ENCODE measurements at places on chromosomes 7 and 10.

- no peak overlapping the region for H3K4me3 ChIP-seq
- H3K27ac ChIP-seq: no peak overlapping the region
- no peaks in the 10 kb centered on the region for H3K4me1 ChIP-seq
- H3K27me3 ChIP-seq: peaks cover 3% of the 10 kb centered on the region
- no peaks in the 10 kb centered on the region for H3K36me3 ChIP-seq
- DNase-seq: no peak
Measured at GRCh38 chr7:121871188-121871587, 1.8 kb upstream of the PTPRZ1 start.

DNA sequence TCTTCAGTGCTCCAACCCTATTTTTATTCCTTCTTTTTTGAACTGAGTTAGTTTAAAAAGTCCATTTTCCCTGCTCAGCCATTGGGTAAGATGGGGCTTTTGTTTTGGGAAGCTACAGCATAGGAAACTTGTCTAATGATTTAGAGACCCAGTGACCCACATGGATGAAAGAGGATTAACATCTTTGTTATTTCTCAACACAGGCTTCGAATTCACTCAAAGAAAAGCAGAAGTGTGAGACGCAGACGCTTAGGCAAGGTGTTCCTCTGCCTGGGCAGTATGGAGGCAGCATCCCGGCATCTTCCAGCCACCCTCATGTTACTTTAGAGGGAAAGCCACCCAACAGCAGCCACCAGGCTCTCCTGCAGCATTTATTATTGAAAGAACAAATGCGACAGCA lies 152.0 kb downstream of the HDAC9 start:
- no peak overlapping the region for H3K27ac ChIP-seq
- no peak overlapping the region for H3K4me3 ChIP-seq
- no peak for DNase-seq
- no peaks in the 10 kb centered on the region for H3K36me3 ChIP-seq
- no peaks in the 10 kb centered on the region for H3K4me1 ChIP-seq

GRCh38 chr7:69365651-69366192 lies 232.6 kb upstream of the AUTS2 start:
- no peaks in the 10 kb centered on the region for H3K36me3 ChIP-seq
- H3K27ac ChIP-seq: no peak overlapping the region
- H3K4me3 ChIP-seq: no peak overlapping the region
- no peaks in the 10 kb centered on the region for H3K27me3 ChIP-seq
- DNase-seq: no peak

DNA sequence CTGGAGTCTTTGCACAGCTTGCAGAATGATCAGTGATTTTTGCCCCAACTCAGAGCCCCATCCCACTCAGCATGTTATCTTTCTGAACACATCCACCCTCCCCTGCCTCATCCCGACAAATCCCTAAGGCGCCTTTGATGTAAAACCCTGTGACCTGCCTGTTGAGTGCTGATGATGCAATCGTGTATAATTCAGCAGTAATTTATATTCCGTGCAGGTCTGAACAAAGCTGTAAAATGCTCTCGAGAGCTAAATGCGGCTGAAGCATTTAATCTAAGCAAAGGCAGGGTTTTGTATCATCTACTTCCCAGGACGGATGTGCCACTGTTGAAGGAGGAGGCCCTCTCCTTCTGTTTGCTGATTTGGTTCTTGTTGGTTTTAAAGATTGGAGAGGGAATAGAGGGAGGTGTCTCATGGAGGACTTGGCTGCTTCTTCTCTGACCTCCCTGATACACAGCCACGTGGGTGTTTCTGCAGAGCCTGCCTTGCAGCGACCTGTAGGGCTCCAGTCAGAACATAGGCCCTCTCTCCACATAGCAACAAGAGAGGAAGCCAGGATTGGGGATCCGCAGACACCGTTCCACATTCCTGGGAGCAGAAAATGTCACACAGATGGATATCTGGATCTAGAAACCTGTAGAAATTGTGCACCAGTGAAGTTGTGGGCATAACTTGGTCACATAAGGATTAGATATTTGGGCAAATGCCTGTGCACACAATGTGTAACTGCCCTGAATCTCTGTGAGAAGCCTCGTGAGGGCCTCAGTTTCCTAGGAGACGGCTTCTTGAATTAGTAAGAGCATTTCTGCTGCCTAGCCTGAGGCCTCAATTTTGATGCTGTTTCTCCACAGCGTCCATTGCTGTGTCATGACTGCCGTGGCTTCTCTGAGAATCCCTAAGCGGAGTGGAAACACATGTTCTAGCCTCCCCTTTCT lies 90.2 kb upstream of the AGK start:
- H3K27ac ChIP-seq: no peak overlapping the region
- no peak overlapping the region for H3K4me3 ChIP-seq
- no peaks in the 10 kb centered on the region for H3K27me3 ChIP-seq
- no peaks in the 10 kb centered on the region for H3K4me1 ChIP-seq
- DNase-seq: no peak
- no peaks in the 10 kb centered on the region for H3K36me3 ChIP-seq

DNA sequence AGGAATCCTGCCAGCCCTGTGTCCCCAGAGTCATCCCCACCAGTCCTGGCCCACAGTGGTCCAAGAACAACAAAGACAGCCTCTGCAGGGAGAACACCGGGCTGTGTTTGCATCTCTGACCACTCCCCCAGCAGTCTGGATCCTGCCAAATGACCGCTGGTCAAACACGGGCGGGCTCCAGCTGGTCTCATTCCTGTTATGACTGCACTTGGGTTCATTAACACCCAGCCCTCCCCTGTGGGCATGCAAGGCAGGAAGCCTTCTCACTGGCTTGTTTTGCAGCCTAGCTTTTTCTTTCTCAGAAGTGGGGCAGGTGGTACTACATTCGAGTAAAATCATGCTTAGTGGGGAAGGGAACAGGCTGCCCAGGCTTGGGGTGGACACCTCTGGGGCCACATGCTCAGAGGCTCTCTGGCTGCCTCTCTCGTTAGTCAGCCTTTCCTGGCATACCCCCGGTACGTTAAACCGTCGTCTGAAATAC lies 190.0 kb downstream of the PLXNA4 start:
- H3K27ac ChIP-seq: no peak overlapping the region
- no peak overlapping the region for H3K4me3 ChIP-seq
- no peaks in the 10 kb centered on the region for H3K27me3 ChIP-seq
- no peak for DNase-seq

- no peak overlapping the region for H3K27ac ChIP-seq
- no peak overlapping the region for H3K4me3 ChIP-seq
- DNase-seq: no peak
- no peaks in the 10 kb centered on the region for H3K27me3 ChIP-seq
- no peaks in the 10 kb centered on the region for H3K36me3 ChIP-seq
Measured at GRCh38 chr7:24229481-24230226, 54.3 kb upstream of the NPY start.

DNA sequence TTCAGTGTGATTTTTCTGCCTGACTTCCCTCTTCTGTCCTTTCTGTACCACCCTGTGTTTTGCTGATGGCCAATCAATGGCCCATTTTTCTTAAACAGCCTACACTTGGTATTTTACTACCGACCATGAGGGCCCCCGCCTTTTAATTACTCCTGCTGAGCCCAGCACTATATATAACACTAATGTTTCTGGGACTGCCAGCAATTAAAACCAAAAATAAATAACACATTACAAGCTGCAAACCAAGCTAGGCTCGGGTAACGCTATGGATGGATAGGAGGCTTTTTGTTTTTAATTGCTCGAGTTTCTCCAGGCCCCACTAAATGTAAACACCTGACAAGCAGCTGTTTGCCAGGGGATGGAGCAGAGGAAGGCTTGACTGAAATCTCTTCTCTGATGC lies 915.4 kb upstream of the AUTS2 start:
- H3K27me3 ChIP-seq: no peaks in the 10 kb centered on the region
- DNase-seq: no peak
- H3K4me3 ChIP-seq: no peak overlapping the region

- no peak overlapping the region for H3K4me3 ChIP-seq
- H3K27ac ChIP-seq: no peak overlapping the region
- DNase-seq: no peak
- peaks cover 8% of the 10 kb centered on the region for H3K36me3 ChIP-seq
- H3K27me3 ChIP-seq: no peaks in the 10 kb centered on the region
Measured at GRCh38 chr10:114309364-114309651, 70.3 kb downstream of the VWA2 start.

DNA sequence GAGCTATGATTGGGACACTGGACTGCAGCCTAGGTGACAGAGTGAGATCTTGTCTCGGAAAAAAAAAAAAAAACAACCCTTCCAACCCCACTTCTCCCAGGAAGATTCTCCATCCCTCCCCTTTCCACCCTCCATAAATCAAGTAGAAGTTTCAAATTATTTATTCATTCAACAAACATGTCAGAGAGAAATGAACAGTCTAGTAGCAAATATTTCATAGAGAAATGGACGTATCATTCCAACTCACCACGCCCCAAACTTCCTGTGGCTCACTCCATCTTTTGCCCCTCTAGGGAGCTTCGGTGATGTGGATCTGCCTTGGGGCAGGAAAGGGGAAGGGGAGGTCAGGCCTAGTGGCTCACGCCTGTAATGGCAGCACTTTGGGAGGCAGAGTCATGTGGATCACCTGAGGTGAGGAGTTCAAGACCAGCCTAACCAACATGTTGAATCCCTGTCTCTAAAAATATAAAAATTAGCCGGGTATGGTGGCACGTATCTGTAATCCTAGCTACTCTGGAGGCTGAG lies 638 bp upstream of the TRAPPC14 start:
- peaks cover 14% of the 10 kb centered on the region for H3K4me1 ChIP-seq
- H3K27me3 ChIP-seq: no peaks in the 10 kb centered on the region
- peaks cover 21% of the 10 kb centered on the region for H3K36me3 ChIP-seq
- peak overlapping the region; percentile 92 for H3K27ac ChIP-seq
- no peak for DNase-seq

DNA sequence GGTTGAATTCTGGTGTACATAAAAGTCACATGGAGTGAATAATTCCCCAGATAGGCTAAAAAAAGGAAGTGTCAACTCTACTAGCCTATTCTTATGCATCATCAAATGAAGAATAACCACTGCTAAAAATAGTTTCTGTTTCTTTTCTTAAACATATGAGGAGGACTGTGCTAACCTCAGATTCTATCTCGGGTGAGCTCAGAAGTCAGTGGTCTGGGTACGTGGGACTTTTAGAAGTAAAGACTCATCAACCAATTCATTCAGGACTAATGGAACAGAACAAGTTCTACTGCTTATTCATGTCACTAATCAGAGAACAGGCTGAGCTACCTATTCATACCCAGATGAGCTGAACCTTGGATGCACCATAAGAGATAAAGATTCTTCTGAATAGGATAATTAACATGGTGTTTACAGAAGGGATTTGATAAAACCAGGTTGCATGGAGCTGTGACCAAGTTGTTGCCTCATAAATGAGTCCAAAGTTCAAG lies 9.5 kb upstream of the ASAH2 start:
- H3K27me3 ChIP-seq: no peaks in the 10 kb centered on the region
- no peak overlapping the region for H3K27ac ChIP-seq
- H3K4me3 ChIP-seq: no peak overlapping the region
- no peaks in the 10 kb centered on the region for H3K4me1 ChIP-seq
- no peaks in the 10 kb centered on the region for H3K36me3 ChIP-seq

DNA sequence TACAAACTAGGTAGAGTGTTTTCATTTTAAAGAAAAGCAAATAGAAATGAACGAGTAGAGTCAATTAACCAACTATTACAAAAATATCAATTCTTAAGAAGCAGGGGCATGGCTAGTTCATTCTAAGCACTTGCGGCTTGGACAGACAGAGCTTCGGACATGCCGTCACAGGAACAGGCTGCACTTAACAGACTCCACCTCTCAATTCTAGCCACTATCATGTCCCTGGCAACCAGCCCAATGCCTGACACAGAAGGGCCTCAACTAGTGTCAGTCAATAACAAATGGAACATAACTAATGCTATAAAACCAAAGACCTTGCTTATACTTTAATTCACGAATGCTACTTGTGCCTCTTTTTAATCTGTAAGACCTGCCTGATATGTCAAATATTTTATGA lies 74.4 kb downstream of the TPK1 start:
- no peaks in the 10 kb centered on the region for H3K27me3 ChIP-seq
- no peak overlapping the region for H3K27ac ChIP-seq
- H3K4me3 ChIP-seq: no peak overlapping the region
- no peak for DNase-seq

DNA sequence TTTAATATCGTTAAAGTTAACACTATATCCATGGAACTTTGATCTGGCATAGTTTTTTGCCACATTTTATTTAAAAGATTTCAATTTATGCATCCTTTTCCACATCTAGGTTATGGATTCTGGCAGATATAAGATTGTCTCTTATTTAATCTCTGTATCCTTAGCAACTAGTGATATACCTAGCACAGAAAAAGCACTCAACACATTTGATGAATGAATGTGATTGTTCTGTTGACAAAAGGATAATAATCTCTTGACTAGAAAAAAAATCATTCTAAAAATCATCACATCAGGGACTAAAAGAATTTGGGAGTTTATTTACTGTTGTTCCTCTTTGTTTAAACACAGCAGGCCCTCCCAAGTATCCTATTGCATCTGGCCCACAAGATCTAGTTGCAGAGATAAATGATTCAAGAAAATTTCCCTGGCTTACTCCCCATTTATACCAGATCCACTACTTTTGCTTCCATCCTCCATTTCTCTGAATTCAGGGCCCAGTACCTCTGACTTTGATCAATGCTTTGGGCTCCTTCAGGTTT lies 84.0 kb upstream of the C1GALT1 start:
- no peak overlapping the region for H3K27ac ChIP-seq
- H3K27me3 ChIP-seq: no peaks in the 10 kb centered on the region
- no peak for DNase-seq
- H3K4me1 ChIP-seq: no peaks in the 10 kb centered on the region

GRCh38 chr10:132977807-132978206 lies 35.4 kb upstream of the CFAP46 start:
- H3K27ac ChIP-seq: no peak overlapping the region
- DNase-seq: no peak
- H3K4me1 ChIP-seq: no peaks in the 10 kb centered on the region

All from Peyer's patch (tissue), 4 donors.